ENCODE measurements at places on chromosomes 4 and X.
A peak's percentile ranks its signal among the peaks of the same experiment; 100 is the strongest.

DNA sequence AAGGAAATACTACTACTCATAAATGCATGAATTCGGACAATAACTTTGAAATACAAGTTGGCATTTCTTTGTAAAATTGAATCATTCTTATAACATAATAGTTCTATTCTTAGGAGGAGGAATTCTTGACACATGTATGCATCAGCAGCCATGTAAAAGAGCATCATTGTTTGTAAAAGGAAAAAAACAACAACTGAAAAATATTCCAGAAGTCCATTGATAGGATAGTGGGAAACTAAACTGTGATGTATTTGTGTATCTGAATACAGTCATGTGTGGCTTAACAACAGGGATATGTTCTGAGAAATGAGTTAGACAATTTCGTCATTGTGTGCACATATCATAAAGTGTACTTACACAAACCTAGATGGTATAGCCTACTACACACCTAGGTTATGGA lies 102.0 kb upstream of the SH3RF1 start:
- no peak for DNase-seq

DNA sequence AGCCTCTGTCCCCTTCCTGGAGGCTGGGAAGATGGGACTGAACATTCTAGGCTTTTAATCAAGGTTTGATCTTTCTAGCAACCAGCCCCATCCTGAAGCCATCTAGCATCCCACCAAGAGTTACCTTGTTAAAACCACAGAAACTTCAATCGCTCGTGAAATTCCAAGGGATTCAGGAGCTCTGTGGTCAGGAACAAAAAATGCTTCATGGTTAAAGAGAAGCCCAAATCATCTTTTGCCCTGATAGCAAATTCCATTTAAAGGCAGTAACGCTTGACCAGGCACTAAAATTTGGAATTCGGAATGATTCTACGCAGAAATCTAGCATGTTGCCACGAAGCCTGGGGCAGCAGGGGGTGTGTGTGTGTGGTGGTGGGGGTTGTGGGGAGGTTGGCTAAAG lies 47.8 kb downstream of the CASP6 start:
- no peak for DNase-seq

DNA sequence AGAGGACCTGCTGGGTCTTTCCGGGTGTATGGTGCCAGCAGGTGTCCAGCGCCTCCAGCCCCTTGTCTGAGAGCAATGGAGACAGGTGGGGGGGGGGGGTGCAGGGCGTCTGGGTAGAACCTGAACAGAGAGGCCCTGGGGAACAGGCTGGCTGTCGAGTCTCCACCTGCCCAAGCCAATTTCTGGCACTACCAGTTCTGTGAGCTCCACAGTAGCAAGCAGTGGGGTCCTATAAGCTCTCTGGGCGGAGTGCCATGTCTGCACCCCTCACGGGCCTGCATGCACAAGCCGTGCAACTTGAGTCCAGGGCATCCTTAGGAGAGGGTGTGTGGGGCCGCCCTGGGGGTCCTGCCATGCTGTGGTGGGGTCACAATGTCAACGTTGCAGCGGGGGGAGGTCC lies 10.1 kb upstream of the FGFR3 start:
- DNase-seq = no peak

DNA sequence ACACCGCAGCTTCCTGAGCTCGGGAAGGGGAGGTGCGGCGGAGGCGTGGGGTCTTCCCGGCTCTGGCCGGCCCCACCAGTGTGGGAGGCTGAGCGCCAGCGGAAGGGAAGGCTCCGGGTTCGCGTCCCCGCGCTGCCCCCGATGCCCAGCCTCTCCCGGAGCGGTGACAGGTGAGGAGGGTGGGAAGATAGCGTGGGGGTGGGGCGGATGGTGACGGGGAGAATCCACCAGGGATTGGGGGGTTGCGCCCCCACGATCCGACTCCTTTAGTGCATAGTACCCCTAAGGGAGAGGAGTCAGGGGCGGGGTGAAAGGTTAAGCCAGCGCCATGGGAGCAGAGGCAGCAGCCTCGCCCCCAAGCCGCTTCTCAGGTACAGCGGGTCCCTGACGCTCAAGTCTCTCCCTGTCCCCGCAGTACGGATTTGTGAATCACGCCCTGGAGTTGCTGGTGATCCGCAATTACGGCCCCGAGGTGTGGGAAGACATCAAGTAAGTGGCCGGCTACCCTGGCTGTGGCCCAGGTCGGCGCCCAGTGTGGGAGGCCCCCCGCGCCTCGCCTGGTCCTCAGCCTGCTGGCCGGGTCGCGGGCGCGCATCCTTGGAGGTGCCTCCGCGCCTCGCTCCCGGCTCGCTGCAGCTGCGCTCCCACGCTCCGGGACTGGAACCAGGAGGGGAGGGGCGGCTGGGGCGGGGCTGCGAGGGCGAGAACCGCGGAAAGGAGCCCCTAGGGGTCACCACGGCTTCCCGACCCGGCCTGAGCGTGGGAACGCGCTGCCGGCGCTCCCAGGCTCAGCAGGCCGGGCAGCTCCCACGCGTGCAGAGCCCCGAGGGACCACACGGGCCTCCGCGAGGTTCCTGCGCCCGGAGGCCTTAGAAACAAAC lies 791 bp downstream of the GUCY1B1 start:
- DNase-seq = peak; percentile 50

- DNase-seq = no peak
These were observed 103.8 kb downstream of the EPHA5 start for GRCh38 chr4:65566473-65566872.

- no peak for DNase-seq
These were observed 23.4 kb downstream of the SLC2A9 start for GRCh38 chr4:9997886-9998285.

DNA sequence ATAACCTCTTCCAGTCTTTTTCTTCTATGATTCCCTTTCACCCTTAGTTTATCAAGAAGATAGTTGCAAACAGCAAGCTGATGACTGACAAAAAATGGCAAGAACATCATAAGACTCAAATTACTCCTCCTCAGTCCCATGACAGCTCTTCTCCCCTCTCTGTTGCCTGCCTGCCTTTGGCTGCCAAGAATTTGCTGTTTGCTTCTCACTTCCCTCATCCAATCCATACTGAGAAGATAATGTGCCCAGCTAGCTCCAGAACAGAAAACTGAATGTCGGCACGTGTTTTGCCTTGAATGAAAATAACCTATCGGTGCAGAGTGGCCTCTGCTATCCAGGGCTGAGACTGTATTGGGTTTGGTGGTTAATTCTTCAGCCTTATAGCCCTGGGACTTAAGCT lies 192.1 kb downstream of the PPARGC1A start:
- DNase-seq = no peak

- DNase-seq = no peak
These were observed 34.2 kb upstream of the CSN1S1 start for GRCh38 chr4:69896530-69897116.

- no peak for DNase-seq
These were observed 178.4 kb downstream of the DHX15 start for GRCh38 chr4:24405926-24406325.

- DNase-seq = peak; percentile 15
These were observed 133.8 kb upstream of the UGT8 start for GRCh38 chr4:114464726-114465272.

GRCh38 chr4:97525236-97525635 lies 618.0 kb downstream of the STPG2 start:
- DNase-seq = no peak

GRCh38 chrX:2427737-2428136 lies 73.0 kb downstream of the DHRSX start:
- DNase-seq = no peak

DNA sequence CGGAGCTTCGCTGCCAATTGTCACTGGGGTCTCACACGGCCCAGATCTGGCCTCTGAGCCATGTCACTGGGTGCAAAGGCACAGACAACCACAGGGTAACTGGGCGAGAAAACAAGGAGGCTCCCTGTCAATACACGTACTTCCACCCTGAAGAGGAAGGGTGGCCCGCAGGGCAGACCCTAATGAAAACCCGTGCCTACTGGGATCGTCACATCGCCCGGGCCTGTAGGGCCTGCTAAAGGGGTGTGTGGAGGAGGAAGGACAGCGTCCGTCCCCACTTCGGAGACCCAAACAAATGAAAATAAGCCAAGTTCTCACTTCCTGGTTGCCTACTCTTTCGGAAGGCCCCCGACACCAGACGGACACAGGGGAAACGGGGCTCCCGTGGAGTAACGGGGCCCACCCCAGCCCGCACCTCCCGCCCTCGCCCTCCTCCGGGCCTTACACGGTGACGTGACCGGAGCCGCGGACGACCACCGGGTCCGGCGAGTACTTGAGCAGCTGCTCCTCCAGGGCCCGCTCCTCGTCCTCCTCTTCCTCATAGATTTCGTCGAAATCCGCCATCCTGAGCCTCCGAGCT lies 578 bp downstream of the CHIC2 start:
- DNase-seq = peak; percentile 28

GRCh38 chr4:73895201-73896175 lies 26.3 kb downstream of the CXCL1 start:
- peak; percentile 5 for DNase-seq

DNA sequence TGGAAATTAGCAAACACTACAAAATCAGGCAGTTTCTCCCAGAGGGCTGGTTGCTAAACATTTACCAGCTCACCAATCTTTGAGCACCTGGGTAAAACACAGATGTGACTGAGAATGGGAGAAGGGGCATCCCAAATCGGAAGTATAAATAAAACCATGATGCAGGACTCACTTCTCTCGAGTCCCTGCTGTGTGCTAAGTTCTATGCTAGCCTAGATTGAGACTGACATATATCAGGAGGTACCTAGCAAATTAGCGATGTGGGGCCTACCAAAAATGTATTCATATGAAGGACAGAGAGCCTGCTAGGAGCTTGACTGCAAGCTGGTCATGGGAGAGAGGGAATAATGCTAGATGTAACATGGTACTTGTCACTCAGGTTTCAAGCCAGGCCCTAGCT lies 171.9 kb upstream of the PGRMC2 start:
- DNase-seq = no peak

DNA sequence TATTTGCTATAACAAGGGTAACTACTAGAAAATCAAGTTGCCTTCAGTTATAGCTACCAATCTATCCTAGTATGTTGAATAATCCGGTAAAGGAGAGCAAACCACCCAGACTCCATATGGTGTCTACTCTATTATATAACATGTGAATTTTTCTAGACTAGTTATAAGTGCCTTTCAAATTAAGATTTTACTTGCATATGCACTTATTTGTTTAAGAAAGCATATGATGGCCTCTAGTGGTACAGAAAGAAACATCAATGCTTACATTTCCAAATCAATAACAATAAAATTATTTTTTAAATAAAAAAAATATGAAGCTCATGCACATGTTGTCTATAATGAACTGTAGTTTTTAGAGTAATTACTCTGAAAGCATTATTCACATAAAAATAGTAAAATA lies 1516.4 kb upstream of the PABPC4L start:
- DNase-seq = no peak

DNA sequence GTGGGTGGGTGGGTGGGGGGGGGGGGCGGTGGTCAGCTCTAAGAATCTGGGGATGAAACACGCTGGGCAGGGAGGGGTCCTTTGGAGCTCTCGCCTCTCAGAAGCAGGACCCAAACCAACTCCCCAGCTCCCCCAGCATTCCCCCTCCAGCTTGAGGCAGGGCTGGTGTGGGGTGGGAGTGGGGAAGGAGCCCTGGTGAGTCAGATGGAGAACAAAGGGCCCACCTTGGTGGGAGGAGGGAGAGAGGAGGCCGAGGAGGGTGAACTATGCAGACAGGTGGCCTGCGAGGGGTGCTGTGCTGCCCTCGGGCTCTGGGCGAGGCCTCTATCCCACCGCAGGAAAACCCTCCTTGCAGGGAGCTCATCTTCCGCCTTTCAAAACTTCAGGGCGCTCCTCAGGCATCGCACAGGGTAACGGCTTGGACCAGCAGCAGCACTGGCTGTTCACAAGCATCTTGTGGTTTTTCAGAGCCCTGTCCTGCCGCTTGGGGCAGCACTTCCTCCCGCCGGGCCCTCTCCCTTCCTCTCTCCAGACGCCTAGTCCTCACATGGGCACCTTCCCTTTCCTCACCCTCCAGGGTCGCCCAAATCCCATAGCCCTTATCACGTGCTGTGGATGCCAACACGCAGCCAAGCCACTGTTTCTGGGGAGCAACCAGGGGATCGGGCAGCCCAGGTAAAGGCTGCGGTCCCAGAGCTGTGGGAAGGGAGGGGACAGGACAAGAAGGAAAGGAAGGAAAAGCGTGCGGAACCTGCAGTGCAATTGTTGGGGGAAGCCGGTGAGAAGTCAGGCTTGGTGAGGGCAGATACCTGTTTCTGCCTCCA lies 34.0 kb upstream of the GRPEL1 start:
- peak; percentile 80 for DNase-seq

DNA sequence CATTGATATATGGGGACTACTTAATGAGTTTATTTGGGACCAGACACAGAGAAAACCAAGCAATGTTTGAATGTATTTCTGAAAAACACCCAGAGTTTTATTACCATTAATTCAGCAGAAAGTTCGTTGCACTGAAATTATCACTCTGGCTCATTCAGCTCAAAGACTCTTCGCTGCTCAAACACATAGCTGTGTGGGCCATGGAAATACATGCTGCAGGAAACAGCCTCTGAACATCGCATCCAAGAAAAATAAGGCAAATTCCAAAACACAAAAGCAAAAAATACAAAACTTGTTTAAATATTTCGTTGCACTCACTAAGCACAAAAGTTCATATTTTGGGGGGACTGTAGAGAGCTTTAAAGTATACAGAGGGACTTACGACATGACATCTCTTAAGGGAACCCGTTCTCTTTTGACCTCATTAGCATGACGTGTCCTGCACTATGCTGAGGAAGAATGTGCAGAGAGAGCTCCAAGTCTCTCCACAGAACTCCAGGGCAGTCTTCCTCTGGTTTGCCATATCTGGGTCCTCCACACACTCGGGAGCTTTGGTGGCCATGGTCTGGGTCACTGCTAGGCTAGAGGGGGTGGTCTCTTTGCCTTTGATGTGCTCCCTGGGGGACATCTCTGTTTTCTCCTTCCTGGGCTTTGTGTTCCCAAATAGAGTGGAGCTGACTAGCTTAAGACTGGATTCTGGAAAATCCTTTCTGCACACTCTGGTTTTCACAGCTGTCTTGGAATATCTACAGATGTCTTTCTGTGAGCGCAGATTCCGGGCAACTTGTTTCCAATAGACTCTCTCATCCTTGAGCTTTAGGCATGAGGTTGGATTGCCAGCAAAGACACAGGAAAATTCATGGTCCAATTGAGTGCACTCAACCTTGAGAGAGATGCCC lies 2.8 kb downstream of the FGFBP1 start:
- DNase-seq = no peak

DNA sequence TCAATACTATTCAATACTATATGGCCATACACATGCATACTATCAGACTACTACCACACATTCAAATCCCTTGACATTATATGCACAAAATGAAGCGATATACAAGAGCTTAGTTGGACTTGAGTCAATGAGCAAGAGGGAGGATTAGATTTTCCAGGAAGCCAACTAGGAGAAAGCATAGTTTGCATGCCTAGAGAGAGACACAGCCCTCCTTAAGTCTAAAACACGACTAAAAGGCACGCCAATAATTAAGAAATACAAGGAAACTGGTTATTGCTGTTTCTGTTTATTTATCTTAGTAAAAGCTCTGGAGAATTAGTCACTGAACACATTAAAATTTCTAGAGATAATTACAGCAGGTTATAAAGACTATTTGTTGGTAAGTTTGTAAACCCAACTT lies 21.8 kb downstream of the MBNL3 start:
- no peak for DNase-seq

DNA sequence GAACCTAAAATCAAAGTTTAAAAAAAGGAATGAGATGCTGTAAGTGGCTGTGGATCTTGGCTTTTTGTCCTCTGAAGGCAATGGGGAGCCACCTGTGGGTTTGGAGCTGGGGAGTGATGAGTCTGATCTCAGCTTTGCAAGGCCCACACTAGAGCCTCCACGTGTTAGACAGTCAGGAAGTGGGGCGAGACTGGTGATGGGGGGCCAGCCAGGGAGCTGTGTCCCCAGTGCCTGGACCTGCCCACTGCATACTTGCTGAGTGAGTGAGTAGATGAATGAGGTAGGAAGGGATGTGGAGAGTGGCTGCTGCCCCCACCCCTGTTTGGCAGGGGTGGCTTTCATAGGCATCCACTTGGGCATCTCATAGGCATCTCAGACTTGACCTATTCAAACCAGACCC lies 84.0 kb downstream of the NHSL2 start:
- no peak for DNase-seq

All from hepatocyte (in vitro differentiated cells).